Activated CD8-positive, alpha-beta memory T cell treated with anti-CD3 and anti-CD28 coated beads for 1 hour (primary cell): ENCODE measurements at places on chromosomes 6 and 20.

- no peak for DNase-seq
These were observed 15.8 kb downstream of the KLHL32 start for GRCh38 chr6:96940322-96940721.

GRCh38 chr20:17940224-17940971 is 28.2 kb downstream of the SNX5 start:
- no peak for DNase-seq

GRCh38 chr6:136791296-136792094 is 782 bp downstream of the MAP3K5 start:
- peak; percentile 27 for DNase-seq

DNA sequence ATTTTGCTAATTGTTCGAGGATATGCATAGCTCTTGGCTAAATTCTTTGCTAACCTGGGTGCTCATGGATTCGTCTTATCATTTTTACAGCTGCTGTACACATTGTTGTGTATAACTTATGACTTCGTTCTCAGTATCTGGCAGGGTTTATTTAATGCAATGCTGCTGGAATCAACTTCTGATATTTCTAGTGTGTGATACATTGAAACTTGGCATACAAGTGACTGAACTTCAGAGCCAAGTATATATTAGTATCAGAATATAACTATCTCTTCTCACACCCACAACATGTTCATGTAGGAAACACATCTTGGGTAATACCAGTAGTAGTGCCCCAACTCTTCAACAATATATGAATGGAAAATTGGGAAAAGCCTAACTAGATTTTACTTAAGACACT is 764.2 kb downstream of the TENT5A start:
- no peak for DNase-seq

- DNase-seq: no peak
These were observed 567.4 kb downstream of the COL12A1 start for GRCh38 chr6:74638412-74638811.

GRCh38 chr6:145148776-145149175 is 586.5 kb downstream of the EPM2A start:
- no peak for DNase-seq

DNA sequence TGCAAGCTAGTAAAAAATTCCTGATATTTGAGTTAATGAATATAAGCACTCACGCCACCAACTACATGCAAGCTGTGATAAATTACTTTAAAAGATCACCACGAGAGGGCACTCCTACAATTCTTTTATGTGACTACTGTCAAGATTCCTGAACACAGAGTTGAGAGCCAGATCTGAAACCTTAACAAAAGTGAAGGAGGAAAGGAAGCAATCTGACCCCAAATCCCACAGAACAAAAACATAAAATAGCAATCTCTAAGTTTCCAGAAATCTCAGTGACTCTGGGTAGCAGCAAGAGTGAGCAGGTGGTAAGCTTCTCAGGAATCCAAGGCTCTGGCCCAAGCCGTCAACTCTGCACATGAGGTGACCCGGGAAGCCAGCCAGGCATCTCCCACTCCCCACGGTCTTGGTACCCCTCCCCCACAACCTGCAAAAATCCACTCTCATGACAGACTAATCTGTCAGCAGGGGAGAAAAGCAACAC is 55.1 kb downstream of the STAU1 start:
- no peak for DNase-seq
